ENCODE measurements at places on chromosomes 3 and 15.

DNA sequence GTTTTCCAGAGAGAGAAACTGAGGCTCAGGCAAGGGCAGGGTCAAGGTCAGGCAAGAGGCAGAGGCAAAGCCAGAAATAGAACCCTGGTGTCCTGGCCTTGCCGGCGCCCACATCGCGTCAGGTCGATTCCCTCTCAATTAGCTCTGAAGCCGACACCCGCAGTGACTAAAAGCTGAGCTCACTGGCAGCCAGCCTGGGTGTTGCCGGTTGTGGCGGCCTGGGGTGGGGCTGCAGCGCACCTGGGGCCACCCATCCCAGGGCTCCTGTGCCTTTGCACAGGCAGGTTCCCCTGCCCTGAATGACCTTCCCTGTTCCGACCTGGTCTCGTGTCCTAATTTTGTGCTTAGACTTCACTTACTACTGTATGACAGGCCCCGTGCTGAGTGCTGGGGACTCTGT is 6.2 kb downstream of the SEMA3F start:
- DNase-seq: no peak

DNA sequence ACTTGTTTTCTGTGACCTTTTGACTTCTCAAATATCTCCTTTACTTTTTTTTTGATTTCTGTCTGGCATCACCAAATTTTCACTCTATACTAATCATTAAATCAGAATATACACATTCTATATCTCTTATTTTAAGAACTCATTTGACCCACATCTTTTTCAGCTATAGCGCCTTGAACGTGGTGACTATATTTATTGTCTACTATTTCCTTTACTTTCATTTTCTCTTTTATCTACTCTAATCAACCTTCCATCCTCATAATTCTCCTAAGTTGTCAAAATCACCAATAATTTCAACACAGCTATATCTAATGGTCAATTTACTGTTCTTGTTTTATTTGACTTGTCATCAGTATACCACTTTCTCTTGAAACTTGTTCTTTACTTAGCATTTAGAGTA is 119.0 kb upstream of the CBLB start:
- no peak for DNase-seq

DNA sequence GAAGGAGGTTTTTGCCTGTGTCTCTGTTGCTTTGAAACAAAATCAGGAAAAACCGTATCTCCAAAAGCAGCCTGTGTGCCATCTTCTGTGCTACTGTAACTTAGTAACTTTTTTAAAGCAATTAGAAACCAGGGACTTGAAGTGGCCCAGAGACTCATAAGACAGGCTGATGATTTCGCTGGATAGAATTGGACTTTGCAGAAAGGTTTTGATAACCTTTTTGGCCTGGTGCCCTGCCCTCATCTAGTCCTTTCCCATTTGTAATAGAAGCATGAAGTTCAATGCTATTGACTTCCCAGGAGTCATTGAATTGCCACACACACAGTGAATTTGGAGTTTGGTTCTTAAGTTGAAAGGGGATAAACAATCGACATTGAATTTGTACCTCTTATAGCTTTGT is 157.2 kb downstream of the PTPRG start:
- no peak for DNase-seq

- DNase-seq: no peak
These were observed 270.5 kb downstream of the TUSC7 start for GRCh38 chr3:116980099-116980498.

- DNase-seq: no peak
These were observed 342.9 kb downstream of the CNTN3 start for GRCh38 chr3:74271541-74271940.

DNA sequence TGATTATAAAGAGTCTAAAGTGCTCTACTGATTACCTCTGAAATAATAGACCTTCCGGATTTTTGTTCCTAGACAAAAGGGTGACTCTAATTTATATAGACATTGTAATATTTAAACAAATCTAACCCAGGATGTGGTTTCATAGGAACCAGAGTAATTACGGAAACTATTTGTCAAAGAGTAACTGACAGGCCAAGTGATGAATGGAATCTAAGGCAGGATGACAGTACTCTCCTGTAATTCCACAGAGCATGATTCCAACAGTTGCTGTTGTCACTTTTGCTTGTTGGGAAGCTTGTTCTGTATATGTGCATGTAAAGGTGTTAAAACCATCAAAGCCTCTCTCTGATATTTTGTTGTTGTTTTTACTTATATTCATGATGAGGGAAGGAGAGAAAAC is 1141.0 kb downstream of the IGSF11 start:
- no peak for DNase-seq

DNA sequence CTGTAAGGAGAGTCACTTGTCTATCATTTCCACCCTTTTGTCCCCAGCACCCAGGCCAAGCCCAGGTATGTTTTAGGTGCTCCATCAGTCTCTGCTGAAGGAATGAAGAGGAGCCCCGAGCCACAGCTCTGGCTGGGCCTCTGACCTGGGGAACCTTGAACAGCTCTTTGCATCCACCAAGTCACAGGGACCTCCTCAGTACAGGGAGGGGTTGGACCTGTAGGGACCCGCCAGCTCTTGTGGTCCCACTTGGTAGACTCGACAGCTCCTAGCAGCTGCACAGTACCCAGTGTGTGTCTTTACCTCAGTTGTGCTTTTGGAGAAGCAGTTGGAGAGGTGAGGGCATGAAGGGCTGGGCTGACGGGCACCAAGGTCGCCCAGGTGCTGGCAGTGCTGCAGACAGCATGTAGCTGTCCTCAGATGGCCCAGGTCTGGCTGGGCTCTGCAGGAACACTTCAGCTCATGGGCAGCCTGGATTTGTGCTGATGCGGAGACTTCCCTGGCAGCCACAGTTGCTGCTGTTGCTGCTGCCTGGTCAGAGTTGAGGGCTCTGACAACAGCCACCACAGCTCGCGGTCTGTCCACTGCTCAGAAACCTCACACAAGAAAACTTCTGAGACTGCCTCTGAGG is 123.6 kb downstream of the CACNA1D start:
- no peak for DNase-seq

DNA sequence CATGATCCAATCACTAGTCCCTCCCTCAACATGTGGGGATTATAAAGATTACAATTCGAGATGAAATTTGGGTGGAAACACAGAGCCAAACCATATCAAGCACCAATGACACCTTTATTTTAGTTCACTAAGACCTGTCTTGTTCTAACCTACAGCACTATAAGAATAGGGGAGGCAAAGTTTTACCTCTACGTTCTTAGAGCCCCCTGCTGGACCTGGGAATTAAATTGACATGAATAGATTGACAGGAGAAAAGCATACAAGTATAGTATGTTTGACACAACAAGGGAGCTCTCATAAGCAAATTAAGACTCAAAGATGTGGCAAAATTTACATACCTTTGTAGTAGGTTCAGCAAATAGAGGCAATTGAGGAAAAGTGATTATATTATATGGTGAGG is 974.4 kb upstream of the ALCAM start:
- DNase-seq: no peak

DNA sequence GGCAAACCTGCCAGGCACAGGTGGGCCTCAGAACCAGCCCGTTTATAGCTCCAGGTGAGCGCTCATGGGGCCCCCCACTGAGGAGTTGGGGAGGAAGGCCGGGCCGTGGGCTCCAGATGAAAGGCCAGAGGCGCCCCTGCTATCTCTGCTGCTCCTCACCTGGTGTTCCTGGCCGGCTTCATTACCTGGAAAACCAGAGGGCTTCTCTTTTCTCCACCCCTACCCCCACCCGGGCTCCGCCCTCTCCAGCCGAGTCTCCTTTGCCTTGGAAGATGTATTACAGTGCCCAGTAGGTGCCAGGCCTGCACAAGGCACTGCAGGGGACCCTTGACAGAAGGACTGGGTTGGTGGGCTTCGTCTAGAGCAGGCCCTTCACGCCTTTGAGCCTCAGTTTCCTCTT is 111.4 kb downstream of the WNT7A start:
- DNase-seq: no peak

DNA sequence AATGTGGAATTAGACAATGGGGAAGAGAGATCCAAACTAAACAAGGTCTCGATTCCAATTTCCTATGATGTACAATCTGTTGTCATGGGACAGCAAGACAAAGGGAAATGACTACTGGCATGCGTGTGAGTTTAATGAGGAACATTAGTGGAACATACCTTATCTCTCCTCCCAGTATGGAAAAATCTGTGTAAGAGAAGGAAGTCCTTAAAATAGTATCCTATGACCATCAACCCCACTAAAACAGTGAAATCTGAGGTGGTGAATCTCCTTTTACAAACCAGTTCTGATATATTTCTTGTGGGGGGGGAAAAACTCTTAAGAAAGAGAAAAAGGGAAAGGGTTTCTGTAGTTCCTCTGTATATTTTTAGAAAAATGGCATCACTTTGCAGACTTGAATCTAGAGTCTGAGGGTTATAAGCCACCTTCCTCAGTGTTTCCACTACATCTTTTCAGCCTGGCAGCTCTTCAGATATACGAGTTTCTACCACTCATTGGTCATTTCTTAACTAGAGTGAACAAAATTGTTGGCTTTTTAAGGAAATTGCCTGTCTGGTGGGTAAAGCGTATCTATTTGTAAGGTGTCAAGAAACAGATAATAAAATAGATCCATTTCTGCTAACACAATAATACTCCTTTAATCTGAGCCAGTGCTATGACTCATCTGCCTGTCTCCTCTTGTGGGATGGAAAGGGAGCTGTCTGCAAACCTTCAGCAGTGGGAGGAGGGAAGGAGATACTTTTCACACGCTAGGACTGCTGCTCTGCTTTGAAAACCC is 3.0 kb upstream of the TNFAIP8L3 start:
- no peak for DNase-seq

GRCh38 chr3:125154800-125155269 is 57.7 kb downstream of the SLC12A8 start:
- no peak for DNase-seq

DNA sequence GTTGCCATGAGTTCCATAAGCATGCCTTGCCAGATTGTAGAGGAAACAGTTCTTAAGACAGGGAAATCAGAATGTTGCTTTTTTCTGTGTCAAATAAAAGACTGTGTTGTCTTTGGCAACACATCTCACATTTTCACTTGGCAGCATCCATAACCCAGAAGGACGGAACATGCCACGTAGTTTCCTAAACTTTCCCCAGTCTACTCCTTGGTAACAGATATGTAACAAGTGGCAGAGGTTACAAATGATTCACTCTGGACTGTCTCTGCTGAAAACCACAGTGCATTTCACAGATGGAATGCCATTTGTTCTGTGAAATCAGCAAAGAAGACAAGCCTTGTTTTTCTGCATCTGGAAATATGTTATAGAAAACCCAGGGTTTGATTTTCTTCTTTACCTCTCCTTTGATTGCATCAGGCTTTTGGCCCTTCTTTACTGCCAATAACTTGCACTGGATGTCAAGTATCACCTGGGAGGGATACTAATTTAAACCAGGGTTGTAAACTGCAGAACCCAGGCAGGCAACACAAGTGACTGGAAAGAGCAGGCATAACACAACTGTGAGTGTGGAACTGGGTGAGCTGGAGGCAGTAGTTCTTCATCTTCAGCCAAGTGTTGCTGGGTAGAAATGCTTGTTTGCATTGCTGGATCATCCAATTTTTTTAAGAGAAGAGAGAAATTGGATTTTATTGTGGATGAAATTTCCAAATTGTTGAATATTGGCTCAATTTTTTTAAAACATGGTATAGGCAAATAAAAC is 124.4 kb upstream of the FOXB1 start:
- DNase-seq: no peak

GRCh38 chr3:146473726-146474125 is 4.4 kb upstream of the PLSCR2 start:
- DNase-seq: no peak

- DNase-seq: no peak
These were observed 9.2 kb downstream of the CD200R1 start for GRCh38 chr3:112965656-112966055.

- no peak for DNase-seq
These were observed 27.5 kb downstream of the RARB start for GRCh38 chr3:25455441-25456132.

GRCh38 chr3:2246873-2247648 is 148.4 kb downstream of the CNTN4 start:
- DNase-seq: no peak

GRCh38 chr3:62361824-62362223 is 11.5 kb downstream of the FEZF2 start:
- DNase-seq: no peak

GRCh38 chr3:12751571-12751970 is 7.5 kb downstream of the TMEM40 start:
- DNase-seq: no peak

DNA sequence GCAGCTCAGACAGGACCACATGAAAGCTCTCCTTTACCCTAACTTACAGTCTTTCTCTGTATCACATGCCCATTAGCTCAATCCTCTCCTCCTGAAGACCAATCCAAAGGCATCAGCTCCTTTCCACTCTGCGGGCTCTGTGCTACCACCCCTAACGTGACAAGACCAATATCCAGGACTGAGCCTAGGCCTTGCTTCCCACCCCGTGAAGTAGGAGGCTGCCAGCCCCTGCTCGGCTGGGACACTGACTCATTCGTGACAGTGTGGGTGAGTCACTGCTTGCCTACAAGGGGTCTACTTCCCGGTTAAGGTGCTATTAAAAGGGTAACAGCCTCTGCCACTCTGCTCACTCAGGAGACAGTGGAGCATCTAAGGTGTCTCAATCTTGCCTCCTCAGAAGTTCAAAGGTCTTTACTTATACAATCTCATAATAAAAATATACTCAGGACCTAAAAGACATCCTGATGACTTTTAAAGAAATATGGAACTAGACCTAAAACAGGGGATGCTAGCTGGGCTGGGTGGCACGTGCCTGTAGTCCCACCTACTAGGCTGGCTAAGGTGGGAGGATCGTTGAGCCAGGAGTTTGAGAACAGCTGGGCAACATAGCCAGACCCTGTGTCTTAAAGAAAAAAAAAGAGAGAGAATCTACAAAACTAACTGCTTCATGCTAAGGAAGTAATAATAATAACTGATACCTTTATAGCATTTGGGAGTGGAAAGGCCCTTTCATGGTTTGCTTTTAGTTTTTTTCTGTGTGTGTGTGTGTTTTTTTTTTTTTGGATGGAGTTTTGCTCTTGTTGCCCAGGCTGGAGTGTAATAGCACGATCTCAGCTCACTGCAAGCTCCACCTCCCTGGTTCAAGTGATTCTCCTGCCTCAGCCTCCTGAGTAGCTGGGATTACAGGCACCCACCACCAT is 55.0 kb downstream of the TMEM44 start:
- DNase-seq: no peak

DNA sequence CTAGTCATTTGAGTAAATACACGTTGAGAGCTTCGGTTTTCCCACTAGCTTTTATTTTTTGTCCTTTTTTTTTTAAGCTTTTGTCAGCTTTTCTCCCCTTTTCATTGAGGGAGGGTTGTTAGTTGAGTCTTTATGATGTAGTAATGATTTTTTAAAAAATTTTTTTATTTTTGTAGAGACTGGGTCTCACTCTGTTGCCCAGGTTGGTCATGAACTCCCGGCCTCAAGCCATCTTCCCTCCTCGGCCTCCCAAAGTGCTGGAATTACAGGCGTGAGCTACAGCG is 688 bp downstream of the ZSCAN2 start:
- DNase-seq: no peak

DNA sequence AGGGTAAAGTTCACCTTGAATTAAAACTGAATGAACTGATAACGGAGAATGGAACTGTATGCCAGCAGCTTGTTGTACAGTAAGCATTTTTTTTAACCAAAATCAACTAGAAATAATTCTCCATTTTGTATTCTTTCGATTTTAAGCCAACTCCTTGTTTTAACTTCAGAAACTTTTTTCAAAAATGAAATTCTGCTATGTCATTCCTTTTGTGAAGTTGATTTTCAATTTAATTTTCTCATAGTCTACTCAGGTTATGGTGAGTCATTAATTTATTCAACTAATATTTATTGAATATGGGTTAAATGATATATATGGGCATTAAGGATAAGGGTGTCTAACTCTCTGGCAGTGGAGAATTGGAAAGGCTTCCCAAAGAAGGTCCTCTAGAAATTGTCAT is 53.7 kb downstream of the RASA2 start:
- no peak for DNase-seq

GRCh38 chr3:9185046-9185445 is 64.4 kb downstream of the SRGAP3 start:
- DNase-seq: no peak
